Activated naive CD8-positive, alpha-beta T cell treated with anti-CD3 and anti-CD28 coated beads, Interleukin-2, amount 10 ng/mL, durations not matched to agents 7 days and 5 days (primary cell): ENCODE measurements at places on chromosomes 7 and 10. TPM values are rescaled to one million over a fixed set of nuclear protein-coding genes. Genes with fewer than 3 reads are reported as not detected.

GRCh38 chr7:113521468-113521867 is 397.3 kb downstream of the PPP1R3A start:
- peaks cover 2% of the 10 kb centered on the region for H3K4me1 ChIP-seq
- H3K36me3 ChIP-seq = no peaks in the 10 kb centered on the region
- no peak for DNase-seq
- no peaks in the 10 kb centered on the region for H3K27me3 ChIP-seq
- no peak overlapping the region for H3K27ac ChIP-seq

- H3K4me3 ChIP-seq = no peak overlapping the region
- DNase-seq = no peak
Measured at GRCh38 chr7:96996958-96997511, 8.3 kb upstream of the DLX6 start.

DNA sequence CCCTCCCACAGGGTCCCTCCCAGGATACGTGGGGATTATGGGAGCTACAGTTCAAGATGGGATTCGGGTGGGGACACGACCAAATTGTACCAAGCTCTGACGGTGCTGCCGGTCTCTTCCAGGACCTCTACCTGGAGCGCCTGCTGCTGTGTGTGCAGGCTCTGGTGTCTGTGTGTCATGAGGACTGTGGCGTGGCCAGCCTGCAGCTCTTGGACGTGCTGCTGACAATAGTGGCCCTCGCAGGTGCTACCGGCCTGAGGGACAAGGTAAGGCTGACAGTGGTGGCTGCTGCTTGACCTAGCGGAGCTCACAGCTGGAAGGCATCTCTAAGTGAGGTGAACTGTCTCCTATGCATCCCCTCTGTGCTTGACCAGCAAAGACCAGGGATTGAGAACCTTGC is 34.5 kb upstream of the PRKAR1B start:
- DNase-seq = no peak
- peaks cover 4% of the 10 kb centered on the region for H3K36me3 ChIP-seq
- no peak overlapping the region for H3K27ac ChIP-seq
- H3K4me3 ChIP-seq = no peak overlapping the region

DNA sequence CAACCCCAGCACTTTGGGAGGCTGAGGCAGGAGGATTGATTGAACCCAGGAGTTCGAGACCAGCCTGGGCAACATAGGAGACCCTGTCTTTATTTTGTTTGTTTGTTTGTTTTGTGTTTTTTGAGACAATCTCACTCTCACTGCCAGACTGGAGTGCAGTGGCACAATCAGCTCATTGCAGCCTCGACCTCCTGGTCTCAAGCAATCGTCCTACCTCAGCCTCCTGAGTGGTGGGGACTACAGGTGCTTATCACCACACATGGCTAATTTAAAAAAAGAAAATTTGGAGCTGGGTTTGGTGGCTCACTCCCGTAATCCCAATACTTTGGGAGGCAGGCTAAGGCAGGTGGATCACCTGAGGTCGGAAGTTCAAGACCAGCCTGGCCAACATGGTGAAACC is 30.6 kb upstream of the CCL24 start:
- no peak overlapping the region for H3K27ac ChIP-seq
- H3K36me3 ChIP-seq = no peaks in the 10 kb centered on the region
- DNase-seq = no peak
- H3K4me3 ChIP-seq = no peak overlapping the region
- no peaks in the 10 kb centered on the region for H3K4me1 ChIP-seq

ZNF736 gene
- total RNA-seq = 39.6 TPM
